ENCODE measurements at places on chromosomes 7 and 10. TPM values are rescaled to one million over a fixed set of nuclear protein-coding genes. Genes with fewer than 3 reads are reported as not detected.
A peak's percentile ranks its signal among the peaks of the same experiment; 100 is the strongest.

- no peaks in the 10 kb centered on the region for H3K36me3 ChIP-seq
- no peaks in the 10 kb centered on the region for H3K27me3 ChIP-seq
- H3K27ac ChIP-seq: no peak overlapping the region
- H3K4me1 ChIP-seq: no peaks in the 10 kb centered on the region
- no peak overlapping the region for H3K4me3 ChIP-seq
Observed at GRCh38 chr7:116984917-116985316, 31.6 kb downstream of the ST7 start.

DNA sequence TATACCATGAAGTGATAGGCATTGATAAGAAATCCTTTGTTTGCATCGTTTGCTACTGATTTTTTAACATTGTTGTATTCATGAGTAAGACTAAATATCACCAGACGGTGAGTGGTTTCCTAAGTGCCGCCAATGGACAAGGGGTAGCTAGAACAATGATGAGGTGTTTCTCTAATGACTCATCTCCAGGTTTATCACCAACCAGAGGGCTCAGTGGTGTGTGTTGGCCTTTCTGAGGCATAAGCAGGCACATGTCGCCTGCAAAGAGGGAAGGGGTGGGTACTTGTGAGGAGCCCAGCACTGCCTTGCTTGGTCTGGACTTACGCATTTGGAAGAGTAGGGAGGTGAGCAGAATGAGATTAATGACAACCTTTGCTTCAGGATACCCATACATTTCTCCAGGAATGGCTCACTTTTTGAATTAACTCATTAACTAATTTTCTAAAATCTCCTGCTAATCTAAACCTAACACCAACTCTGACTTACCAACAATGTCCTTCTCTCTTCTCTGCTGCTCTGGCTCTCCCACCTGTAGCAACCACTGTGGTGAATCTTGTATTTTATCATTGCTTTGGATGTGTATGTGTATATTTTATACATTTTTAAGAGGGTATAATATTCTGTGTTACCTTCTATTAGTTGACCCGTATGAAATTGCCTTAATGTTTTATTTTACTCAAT, 722.6 kb downstream of the GRID1 start:
- no peaks in the 10 kb centered on the region for H3K27me3 ChIP-seq
- H3K27ac ChIP-seq: no peak overlapping the region
- H3K4me1 ChIP-seq: peaks cover 5% of the 10 kb centered on the region
- DNase-seq: peak; percentile 56
- H3K4me3 ChIP-seq: no peak overlapping the region

GRCh38 chr10:34241226-34242000, 573.7 kb downstream of the PARD3 start:
- H3K27me3 ChIP-seq: no peaks in the 10 kb centered on the region
- H3K4me3 ChIP-seq: no peak overlapping the region
- no peak for DNase-seq
- H3K4me1 ChIP-seq: no peaks in the 10 kb centered on the region

DNA sequence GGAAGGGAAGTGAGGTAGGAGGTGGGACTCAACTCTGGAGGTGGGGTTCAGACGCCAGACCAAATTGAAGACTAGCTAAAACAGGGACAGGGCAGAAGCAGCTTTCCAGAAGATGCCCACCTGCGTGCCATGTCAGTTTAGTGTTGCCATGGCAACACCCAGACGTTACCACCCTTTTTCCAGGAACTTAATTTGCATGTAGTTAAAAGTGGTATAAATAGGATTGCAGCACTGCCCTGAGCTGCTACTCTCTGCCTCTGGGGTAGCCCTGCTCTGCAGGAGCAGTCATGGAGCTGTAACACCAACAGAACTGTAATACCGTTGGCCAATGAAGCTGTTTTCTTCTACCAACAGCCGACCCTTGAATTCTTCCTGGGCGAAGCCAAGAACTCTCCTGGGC, 93.8 kb downstream of the PRKCQ start:
- no peaks in the 10 kb centered on the region for H3K27me3 ChIP-seq
- H3K4me1 ChIP-seq: no peaks in the 10 kb centered on the region
- no peak overlapping the region for H3K27ac ChIP-seq
- no peaks in the 10 kb centered on the region for H3K36me3 ChIP-seq
- DNase-seq: no peak
- no peak overlapping the region for H3K4me3 ChIP-seq

GRCh38 chr10:73873838-73874215, 528 bp downstream of the CAMK2G start:
- no peak overlapping the region for H3K27ac ChIP-seq
- peak overlapping the region; percentile 46 for H3K4me3 ChIP-seq
- H3K36me3 ChIP-seq: peaks cover 3% of the 10 kb centered on the region
- H3K4me1 ChIP-seq: peaks cover 3% of the 10 kb centered on the region
- DNase-seq: no peak
- H3K27me3 ChIP-seq: no peaks in the 10 kb centered on the region

DNA sequence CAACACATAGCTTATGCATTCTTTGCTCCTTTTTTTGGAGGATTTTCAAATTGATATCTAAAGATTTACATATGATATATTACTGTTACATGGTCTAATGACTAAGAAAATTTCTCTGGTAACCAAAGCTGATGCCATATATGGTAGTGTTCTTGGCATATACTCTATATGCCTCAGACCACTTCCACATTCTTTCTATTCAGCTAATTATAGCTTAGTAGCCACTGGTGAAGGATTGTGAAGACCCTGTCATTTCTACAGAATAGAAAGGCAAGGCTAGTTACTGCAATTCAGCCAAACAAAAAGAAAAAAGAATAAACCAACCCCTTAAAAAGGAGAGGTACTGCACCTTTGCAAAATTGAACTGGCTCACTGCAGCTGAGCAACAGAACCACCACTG, 3.7 kb downstream of the PURB start:
- peak overlapping the region; percentile 49 for H3K4me3 ChIP-seq
- H3K27me3 ChIP-seq: no peaks in the 10 kb centered on the region
- DNase-seq: peak; percentile 91
- peaks cover 5% of the 10 kb centered on the region for H3K4me1 ChIP-seq

DNA sequence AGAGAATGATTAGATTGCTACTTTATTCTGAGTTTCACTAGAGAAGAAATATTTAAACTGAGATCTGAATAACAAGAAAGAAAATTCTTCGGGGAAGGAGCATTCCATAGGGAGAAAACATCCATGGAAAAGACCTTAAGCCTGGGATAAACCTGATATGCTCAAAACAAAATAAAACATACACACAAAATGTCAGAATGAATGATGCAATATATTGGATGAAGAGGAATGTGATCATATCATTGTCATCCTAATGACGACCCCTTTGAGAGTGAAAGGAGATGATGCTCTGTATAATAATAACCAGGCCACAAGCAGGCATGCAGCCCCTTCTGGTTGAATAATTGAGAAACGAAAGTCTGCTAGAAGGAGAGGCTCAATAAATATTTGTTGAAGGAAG, 882.4 kb downstream of the NRG3 start:
- H3K36me3 ChIP-seq: no peaks in the 10 kb centered on the region
- no peaks in the 10 kb centered on the region for H3K27me3 ChIP-seq
- no peak for DNase-seq

DNA sequence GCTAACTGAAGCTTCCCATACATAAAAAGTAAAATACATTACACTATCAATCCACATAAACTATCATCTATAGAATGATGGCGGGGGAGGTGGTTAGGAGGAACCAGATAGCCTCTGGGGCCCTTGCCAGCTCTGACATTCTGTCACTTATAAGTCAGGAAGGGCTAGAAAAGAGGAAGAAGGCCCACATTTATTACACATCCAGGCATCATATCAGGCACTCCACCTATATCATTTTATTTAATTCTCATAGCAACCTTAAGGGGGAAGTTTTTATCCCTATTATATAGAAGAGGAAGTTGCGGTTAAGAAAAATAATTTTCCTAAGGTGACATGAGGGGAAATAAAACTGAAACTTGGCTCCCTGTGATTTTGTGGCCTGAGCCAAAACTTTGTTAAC, 29.9 kb downstream of the HEPACAM2 start:
- H3K4me3 ChIP-seq: no peak overlapping the region
- H3K27ac ChIP-seq: no peak overlapping the region
- H3K36me3 ChIP-seq: no peaks in the 10 kb centered on the region
- no peaks in the 10 kb centered on the region for H3K4me1 ChIP-seq
- no peaks in the 10 kb centered on the region for H3K27me3 ChIP-seq
- no peak for DNase-seq

- no peak overlapping the region for H3K4me3 ChIP-seq
- H3K36me3 ChIP-seq: no peaks in the 10 kb centered on the region
- no peak for DNase-seq
- no peak overlapping the region for H3K27ac ChIP-seq
- peaks cover 11% of the 10 kb centered on the region for H3K27me3 ChIP-seq
Observed at GRCh38 chr10:133156674-133157579, 3.1 kb upstream of the KNDC1 start.

LLCFC1 gene
- total RNA-seq: not detected
